ENCODE measurements at places on chromosomes 7 and 10.

- peak; percentile 94 for DNase-seq
These were observed at the start of gene OSBPL3 for GRCh38 chr7:24979863-24980533. Gene OSBPL3 (minus strand): TSS chr7:24980178. CDS start chr7:24892472, 87,706 bp downstream.

GRCh38 chr10:29392376-29393021 is 103.6 kb downstream of the LYZL1 start:
- peak; percentile 65 for DNase-seq

- peak; percentile 65 for DNase-seq
These were observed 119.0 kb downstream of the CREB5 start for GRCh38 chr7:28531291-28531690.

DNA sequence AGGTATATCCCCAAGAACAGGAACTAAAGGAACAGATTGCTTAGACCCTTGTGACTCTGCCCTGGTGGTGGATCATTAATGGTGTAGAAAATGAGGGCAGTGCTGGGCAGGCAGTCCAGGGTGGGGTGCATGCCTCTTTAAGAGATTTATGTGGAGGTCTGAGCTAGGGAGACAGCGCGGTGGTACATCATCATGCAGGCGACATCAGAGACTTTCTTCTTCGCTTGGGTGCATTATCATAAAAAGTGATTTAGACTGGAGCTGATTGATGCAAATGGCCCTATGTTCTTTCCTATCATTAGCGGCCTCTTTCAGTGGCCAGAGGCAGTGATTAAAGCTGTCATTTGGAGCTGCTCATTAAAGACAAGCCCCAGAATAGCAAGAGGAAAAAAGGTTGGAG is 519.1 kb upstream of the GALNT17 start:
- DNase-seq, result no peak

DNA sequence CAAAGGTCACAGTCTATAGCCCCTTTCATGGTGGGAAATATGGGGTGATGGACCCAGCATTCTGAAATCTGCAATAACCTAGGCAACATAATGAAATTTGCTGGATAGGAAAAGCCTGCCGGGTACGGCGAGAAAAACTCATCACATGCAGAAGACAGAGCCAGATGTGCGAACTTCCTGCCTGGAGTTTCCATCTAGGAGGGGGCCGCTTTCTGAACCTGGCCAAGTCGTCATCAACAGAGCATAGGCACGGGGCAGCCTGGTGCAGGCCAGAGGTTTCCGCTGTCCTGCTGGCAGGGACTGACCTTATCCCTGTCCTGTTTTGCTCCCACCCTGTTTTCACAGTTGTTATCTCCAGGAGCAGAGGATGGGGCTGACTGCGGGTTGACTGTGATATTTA is 27.4 kb downstream of the CCDC3 start:
- DNase-seq, result no peak

GRCh38 chr7:144668503-144668902 is 167.3 kb downstream of the TPK1 start:
- DNase-seq, result no peak

DNA sequence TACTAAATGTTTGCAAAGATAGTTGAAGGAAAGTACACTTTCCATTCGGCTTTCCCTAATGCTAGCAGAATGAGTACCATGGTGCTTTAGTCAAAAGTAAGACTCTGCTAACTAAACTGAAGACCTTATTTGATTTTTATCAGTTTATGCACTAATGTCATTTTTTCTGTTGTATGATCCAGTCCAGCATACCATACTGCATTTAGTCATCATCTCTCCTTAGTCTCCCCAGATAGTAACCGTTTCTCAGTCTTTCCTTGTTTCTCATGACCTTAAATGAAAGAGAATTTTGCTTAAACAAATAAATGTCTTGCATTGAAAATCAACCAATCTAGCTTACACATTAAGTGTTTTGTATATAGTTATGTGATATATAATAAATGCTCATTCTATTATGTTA is 529.5 kb upstream of the SEMA3D start:
- no peak for DNase-seq

DNA sequence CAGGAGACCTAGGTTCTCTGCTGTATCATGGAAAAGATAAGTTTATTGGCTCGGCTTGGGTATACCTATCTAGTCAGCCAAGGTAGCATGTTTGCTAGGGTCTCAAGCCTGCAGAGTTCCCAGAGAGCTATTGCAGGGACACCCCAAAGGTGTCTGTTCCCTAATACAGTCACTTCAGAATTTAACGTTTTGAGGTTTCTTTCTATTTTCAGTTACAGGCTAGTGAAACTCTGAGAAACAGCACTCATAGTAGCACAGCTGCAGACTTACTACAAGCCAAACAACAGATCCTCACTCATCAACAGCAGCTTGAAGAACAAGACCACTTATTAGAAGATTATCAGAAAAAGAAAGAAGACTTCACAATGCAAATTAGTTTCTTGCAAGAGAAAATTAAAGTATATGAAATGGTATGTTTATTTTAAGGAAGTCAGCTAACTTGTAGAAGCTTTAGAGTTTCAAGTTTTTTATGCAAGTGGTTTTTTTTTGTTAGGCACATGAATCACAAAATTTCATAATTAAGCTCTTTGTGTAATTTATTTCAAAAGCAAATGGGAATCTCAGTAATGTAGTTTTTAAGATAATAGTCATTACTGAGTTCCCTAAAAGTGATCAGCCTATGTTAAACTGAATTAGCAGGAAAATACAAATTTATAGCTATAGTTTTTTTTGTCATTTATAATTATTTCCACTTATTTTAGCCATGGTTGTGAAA is 54.9 kb downstream of the AKAP9 start:
- peak; percentile 54 for DNase-seq
